Neuronal stem cell (in vitro differentiated cells): ENCODE measurements at places on chromosomes 2 and 18.

DNA sequence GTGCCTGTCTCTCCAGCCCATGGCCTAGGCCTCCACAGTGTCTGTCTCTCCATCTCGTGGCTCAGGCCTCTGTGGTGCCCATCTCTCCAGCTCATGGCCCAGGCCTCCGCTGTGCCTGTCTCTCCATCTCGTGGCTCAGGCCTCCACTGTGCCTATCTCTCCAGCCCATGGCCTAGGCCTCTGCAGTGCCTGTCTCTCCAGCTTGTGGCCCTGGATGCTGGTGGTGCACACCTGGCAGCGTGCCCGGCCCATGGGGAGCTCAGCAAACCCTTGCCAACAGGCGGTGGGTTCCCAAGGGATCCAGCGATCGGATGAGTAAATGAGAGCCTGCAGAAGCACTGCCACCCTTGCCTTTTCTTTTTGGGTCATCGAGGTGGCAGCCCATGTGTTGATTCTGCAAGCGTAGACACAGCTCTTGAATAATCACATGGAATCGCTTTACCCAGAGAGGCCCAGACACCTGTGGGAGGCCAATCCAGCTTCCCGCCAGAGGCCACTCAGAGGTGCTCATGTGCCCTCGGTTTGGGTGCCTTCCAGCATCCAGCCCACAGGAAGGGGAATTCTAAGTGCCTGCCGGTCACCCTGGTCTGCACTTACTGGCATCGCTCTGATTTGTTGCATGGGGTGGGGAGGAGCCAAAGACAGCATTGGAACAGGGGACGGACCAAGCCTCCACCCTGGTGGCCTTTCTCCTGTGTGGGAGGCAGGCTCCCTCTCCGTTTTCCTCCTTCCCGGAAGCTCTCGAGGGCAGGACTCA, 101.8 kb upstream of the HDAC4 start:
- no peaks in the 10 kb centered on the region for H3K36me3 ChIP-seq
- no peak overlapping the region for H3K27ac ChIP-seq
- no peaks in the 10 kb centered on the region for H3K27me3 ChIP-seq
- no peak for DNase-seq

GRCh38 chr2:41038408-41038807, 586.5 kb upstream of the SLC8A1 start:
- no peaks in the 10 kb centered on the region for H3K4me1 ChIP-seq
- H3K27me3 ChIP-seq = no peaks in the 10 kb centered on the region
- no peak overlapping the region for H3K4me3 ChIP-seq
- DNase-seq = no peak

GRCh38 chr2:235127931-235128330, 176.1 kb downstream of the SH3BP4 start:
- H3K27me3 ChIP-seq = peaks cover 2% of the 10 kb centered on the region
- no peak overlapping the region for H3K27ac ChIP-seq
- H3K4me1 ChIP-seq = no peaks in the 10 kb centered on the region

DNA sequence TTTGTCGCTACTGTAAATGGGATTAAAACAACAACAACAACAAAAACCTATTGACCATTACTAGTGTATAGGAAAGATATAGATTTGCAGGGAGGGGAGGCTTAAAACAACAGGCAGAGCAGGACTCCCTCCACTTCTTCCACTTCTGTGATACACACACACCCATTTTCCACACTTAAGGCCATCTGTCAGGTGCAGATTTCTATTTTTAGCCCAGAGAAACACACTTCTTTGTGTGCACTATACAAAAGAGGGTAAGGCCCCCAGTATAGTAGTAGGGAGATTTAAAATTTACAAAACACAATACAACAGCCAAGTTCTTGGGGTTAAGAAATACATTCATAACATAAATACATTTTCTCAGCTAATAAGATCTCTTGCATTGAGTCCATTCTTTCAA, 22.4 kb downstream of the PTPN2 start:
- no peak for DNase-seq
- no peaks in the 10 kb centered on the region for H3K36me3 ChIP-seq
- H3K27me3 ChIP-seq = no peaks in the 10 kb centered on the region
- no peak overlapping the region for H3K4me3 ChIP-seq
- no peak overlapping the region for H3K27ac ChIP-seq
- H3K4me1 ChIP-seq = no peaks in the 10 kb centered on the region

- DNase-seq = no peak
- no peak overlapping the region for H3K4me3 ChIP-seq
- no peaks in the 10 kb centered on the region for H3K27me3 ChIP-seq
Measured at GRCh38 chr2:12948231-12948960, 231.7 kb downstream of the TRIB2 start.

DNA sequence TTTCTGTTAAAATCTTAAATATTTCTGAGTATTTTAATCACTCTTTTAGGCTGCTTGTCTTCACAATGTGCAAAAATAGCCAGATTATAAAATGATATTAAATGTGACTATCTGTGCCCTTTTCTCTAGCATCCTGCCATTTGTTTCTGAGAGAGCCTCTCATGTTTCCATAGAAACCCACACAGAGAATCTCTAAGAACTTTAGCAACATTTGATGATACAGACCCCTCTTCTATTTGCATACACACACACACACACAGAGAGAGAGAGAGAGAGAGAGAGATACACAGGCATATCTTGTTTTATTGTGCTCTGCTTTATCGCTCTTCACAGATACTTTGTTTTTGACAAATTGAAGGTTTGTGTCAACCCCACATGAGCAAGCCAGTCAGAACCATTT, 134.5 kb upstream of the DDX18 start:
- H3K36me3 ChIP-seq = no peaks in the 10 kb centered on the region
- no peak for DNase-seq
- no peak overlapping the region for H3K4me3 ChIP-seq
- no peaks in the 10 kb centered on the region for H3K27me3 ChIP-seq
- H3K4me1 ChIP-seq = peaks cover 7% of the 10 kb centered on the region
- no peak overlapping the region for H3K27ac ChIP-seq

DNA sequence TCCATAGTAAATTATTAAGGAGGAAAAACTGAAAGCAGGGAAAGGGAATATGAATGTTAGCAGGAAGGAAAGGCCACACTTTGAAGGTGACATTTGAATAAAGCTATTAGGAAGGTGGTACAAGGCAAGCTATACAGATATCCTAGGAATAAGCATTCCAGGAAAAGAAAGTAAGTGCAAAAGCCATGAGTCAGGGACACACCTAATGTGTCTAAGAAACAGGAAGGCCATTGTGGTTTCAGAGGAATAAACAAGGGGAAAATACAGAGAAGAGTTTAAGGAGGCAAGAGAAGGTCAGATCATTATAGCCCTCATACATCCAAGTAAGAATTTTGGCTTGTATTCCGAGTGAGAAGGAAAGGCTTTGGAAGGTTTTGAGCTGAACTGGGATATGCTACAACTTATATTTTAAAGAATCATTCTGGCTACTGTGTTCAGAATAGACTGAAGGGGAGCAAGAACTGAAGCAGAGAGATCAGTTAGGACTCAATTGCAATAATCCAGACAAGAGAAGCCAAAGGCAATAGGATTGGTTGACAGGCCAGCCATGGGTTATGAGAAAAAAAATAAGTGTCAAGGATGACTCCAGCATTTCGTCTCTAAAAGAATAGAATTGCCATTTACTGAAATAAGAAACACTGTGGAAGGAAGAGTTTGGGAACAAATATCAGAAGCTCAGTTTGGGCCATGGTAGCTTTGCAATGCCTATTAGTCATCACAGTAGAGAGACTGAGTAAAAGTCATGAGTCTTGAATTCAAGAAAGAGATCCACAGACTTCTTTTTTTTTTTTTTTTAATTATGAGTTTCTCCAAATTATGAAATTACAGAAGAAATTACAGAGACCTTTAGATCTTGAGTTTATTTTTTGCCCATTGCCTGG, 11.3 kb downstream of the RAD51AP2 start:
- no peak for DNase-seq
- H3K4me3 ChIP-seq = no peak overlapping the region
- H3K27ac ChIP-seq = no peak overlapping the region

- no peak for DNase-seq
- H3K4me1 ChIP-seq = no peaks in the 10 kb centered on the region
Measured at GRCh38 chr18:31634331-31634713, 42.6 kb downstream of the TTR start.

DNA sequence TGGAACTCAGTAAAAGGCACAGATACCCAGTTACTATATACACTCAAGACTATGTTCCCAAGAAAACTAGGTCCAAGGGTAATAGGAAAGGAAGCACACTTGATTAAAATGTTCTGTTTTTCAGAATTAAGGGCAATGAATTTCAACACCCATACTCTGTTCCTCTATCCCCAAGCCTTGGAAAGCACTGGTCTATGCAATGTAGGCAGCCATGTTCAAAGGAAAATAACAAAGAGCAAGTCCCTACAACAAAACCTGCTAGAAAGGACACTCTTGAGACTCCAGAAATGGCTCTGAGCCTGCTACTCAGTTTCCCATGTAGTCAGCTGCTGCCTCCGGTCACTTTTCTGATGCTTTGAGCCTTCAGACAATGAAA, 6.8 kb downstream of the CYB5A start:
- H3K27me3 ChIP-seq = no peaks in the 10 kb centered on the region
- H3K36me3 ChIP-seq = no peaks in the 10 kb centered on the region
- H3K4me1 ChIP-seq = peaks cover 32% of the 10 kb centered on the region

- peaks cover 8% of the 10 kb centered on the region for H3K4me1 ChIP-seq
- H3K36me3 ChIP-seq = no peaks in the 10 kb centered on the region
- DNase-seq = no peak
- no peak overlapping the region for H3K4me3 ChIP-seq
Measured at GRCh38 chr2:224937887-224938286, 104.4 kb downstream of the DOCK10 start.

DNA sequence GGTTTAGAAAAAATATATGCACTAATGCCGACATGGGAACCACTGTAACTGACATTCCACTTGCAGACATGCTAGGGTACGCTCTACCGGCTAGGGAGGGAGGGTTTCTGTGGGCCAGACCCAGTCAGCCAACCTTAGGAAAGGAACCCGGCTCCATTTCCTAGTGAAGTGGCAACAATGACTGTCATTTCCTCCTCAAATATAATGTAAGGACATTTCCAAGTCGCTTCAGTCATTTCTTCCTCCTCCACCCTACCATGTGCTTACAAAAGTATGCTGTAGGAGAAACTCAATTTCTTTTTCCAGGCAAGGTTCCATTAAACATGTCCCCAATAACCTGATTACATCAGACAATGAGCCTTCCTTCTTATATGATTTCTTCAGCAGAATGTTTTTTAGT, 64.3 kb upstream of the PSMD14 start:
- no peak for DNase-seq
- H3K4me1 ChIP-seq = no peaks in the 10 kb centered on the region
- H3K36me3 ChIP-seq = no peaks in the 10 kb centered on the region
- H3K27ac ChIP-seq = no peak overlapping the region
- no peak overlapping the region for H3K4me3 ChIP-seq

- peaks cover 22% of the 10 kb centered on the region for H3K4me1 ChIP-seq
- no peaks in the 10 kb centered on the region for H3K36me3 ChIP-seq
- no peak for DNase-seq
- no peak overlapping the region for H3K27ac ChIP-seq
Measured at GRCh38 chr18:40576507-40577115, 1378.4 kb upstream of the PIK3C3 start.

DNA sequence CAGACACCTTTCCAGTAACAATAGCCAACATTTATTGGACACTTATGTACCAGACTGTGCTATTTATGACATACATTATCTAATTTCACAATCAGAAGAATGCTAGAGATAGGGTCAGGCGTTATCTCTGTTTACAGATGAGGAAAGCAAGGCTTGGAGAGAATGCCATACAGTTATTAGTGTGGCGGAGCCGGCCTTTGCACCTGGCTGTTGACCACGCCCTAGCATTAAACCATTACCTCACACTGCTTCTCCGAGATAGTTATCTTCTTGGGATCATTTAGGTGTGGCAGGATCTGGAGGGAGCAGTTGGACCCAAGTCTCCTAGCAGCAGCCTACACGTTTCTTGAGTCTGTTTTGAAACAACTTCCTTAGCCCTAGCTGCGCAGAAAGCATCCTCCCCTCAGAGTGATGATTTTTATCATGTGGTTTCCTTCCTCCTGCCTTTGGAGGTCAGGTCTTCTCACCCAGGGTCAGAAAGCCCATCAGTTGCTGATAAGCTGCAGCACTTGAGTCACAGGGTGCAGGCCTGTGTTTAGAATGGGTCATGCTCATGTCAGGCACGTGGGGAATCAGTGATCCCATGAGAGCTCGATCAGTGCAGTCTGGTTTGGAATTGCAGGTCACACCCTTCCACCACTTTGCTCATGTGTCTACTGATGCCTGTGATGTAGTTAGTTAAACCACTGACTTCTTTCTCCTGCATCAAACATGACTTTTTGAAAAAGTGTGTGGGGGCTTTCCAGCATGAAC, 118.2 kb downstream of the SPTBN1 start:
- H3K27me3 ChIP-seq = no peaks in the 10 kb centered on the region
- H3K36me3 ChIP-seq = no peaks in the 10 kb centered on the region
- H3K27ac ChIP-seq = no peak overlapping the region
- H3K4me3 ChIP-seq = no peak overlapping the region

DNA sequence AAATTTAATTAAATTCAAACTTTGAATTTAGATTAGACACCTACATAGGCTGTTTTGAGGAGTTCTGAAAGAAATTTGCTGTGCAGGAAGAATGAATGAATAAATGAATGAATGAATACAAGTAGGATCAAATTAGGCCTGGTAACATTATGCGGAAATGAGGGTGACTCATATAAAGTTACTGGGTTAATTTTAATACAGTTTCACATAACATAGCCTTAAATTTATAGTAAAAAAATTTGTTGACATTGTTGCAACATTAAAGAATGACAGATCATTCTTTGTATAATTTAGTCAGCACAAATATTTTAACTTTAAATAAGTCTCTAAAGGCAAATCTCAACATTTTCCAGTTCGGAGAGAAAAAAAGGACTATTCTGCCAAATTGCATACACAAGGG, 1293.1 kb upstream of the SLC39A10 start:
- H3K4me1 ChIP-seq = no peaks in the 10 kb centered on the region
- no peak overlapping the region for H3K4me3 ChIP-seq
- no peak overlapping the region for H3K27ac ChIP-seq
- no peaks in the 10 kb centered on the region for H3K36me3 ChIP-seq
- no peak for DNase-seq

DNA sequence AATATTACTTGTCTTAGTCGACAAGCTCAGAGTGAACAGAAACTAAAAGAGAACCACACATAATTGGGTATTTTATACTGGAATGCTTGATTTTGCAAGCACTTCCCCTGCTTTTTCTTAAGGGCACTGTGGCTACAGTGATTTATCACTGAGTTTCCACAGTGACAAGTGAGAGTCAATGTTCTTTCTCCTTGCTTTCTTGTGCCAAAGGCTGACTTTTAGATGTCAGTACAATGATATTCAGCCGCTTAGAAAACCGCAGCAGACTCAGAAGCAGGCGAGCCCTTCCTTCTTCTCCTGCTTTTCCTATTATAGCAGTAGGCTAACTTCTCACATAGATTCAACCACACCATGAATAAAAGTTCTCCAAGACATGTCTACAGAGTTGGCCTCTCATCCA, 1603.6 kb upstream of the NXPH2 start:
- no peaks in the 10 kb centered on the region for H3K36me3 ChIP-seq
- no peak for DNase-seq
- H3K4me1 ChIP-seq = no peaks in the 10 kb centered on the region

DNA sequence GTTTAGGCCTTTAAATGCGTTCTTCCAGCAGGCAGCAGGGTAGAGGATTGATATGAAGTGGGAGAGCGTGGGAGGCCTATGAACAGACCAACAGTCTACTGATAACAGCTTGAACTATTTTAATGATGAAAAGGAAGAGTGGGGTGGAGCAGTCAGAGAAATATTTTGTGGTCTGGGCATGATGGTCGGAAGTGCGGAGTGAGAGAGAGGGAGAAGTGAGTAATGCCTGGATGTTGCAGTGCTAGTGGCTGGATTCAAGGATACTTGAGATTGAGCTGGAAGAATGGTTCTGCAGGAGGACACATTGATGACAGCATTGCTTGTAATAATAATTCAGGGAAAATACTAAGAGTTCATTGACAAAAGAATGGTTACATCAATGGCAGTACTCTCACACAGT, 151.0 kb upstream of the DAPL1 start:
- H3K36me3 ChIP-seq = peaks cover 10% of the 10 kb centered on the region
- no peak for DNase-seq
- H3K4me1 ChIP-seq = no peaks in the 10 kb centered on the region
- no peaks in the 10 kb centered on the region for H3K27me3 ChIP-seq
- no peak overlapping the region for H3K27ac ChIP-seq
